NCI-H1417 (cell line): ENCODE measurements at places on chromosomes 7 and 10.

GRCh38 chr7:155212301-155213015 is 85.2 kb upstream of the INSIG1 start:
- DNase-seq: no peak

DNA sequence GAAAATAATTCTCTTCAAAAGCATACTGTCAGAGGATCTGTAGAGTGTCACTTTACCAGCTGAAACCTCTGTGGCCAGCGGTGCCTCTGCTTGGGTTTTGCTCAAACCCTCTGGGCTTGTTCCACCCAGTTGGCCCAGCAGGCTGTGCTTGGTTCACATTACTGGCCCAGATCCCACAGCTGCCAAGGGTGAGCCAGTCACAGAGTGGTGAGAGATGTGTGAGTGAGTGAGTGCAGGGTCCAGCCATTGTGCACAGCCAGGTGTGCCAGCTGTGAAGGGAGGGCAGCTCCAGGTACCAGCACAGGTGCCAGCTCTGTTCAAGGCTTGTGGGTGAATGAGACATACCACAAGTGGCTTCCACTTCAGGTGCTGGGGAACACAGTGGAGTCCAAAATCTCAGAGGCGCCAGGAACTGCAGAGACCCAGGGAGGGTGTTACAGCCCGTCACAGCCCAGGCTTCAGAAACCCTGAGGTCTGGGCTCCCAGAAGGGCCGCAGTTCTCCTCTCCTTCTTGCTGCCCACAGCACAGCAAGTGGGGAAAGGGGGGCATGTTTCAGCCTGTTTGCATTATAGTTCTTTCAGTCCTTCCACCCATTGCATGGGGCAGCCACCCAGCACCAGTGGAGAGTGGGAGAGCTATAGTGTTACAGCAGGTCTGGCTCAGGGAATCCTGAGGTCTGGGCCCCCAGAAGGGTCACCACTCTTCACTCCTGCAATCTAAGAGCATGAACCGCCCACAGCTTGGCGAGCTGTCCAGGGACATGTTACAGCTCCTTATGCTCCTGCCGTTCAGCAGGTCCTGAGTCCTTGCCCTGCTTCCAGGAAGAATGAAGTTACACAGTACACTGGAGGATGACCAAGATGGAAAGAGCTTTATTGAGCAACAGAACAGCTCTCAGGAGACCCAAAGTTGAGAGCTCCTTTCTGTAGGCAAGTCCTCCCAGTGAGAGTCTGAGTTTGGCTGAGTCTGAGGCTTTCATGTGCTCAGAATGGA is 931.7 kb upstream of the SORCS1 start:
- DNase-seq: no peak

GRCh38 chr7:5543361-5543760 is 119.7 kb upstream of the TNRC18 start:
- DNase-seq: no peak

GRCh38 chr10:77162697-77163096 is 474.9 kb downstream of the KCNMA1 start:
- DNase-seq: no peak
